ENCODE measurements at places on chromosomes 3 and 15. TPM values are rescaled to one million over a fixed set of nuclear protein-coding genes. Genes with fewer than 3 reads are reported as not detected.

- DNase-seq: no peak
These were observed 13.1 kb upstream of the DYNC1LI1 start for GRCh38 chr3:32583708-32584107.

Gene KLHL6
- 5.7 TPM for total RNA-seq

DNA sequence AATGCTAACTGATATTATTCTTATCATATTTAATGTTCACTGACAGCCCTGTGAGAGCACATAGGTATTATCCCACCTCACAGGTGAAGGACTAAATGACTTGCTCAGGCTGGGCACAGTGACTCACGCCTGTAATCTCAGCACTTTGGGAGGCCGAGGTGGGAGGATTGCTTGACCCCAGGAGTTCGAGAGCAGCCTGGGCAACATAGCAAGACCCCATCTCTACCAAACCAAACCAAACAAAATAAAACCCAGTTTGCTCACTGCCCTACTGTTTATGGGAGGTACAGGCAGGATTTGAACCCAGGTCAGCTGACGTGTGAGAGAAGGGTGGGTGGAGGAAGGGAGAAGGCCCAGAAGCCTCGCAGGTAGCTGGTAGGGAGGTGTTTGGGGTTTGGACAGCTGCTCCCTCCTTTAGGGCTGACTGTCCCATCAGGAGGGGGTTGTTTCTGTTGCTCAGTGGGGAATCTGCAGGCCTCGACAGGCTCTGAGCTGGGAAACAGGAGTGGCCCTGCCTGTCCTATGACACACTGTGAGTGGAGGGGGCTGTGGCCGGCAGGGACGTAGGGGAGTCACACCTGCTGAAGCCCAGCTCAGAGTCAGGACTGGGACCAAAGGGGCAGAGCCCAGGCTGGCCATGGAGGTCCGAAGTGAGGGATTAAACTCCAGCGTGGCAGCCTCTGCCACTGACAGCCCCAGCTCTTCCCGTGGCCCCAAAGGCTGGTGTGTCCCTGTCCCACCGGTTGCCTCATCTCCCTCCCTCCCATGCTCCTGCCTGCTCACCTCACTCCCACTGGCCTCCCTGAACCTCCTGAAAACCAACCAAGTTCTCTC lies 25.3 kb downstream of the BHLHE40 start:
- DNase-seq: no peak

Gene SLC9C1
- total RNA-seq: under 0.01 TPM

- no peak for DNase-seq
These were observed 197.2 kb upstream of the VEPH1 start for GRCh38 chr3:157700405-157700804.

DNA sequence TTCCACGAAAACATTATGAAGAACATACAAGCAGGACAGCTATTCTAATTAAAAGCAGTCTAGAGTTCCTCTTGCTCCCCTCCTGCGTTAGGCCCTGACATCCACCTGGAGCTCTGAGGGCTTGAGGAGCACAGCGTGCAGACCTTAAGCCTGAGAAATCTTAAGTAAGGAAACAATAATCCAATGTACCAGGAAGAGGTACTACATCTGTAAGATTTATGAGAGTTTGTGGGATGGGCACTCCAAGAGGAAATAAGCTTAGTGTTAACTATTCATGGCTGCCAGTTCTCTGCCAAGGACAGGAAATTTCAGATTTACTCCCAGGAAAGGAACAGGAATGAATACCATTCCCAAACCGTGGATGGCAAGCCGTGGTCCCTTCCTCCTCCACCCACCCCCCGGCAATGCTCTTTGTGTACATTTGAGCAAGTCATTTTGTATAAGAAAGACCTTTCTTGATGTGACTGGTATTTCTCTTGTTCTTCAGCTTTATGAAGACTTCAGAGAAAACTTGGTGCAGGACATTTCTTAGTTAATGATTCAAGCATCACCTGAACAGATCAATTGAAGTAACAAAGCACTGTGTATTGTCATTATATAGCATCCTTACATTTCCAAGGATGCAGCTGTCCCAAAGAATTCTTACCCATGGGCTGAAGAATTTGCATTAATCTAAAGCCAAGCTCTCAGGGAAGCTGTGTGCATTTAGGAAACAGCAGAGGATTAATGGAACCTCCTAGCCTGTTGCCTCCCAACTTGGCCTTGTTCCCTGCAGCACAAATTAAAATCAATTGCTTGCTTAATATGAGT lies 28.8 kb upstream of the VILL start:
- no peak for DNase-seq

Gene CCDC13
- total RNA-seq: 0.33 TPM

Gene ANKRD34C
- not detected for total RNA-seq

DNA sequence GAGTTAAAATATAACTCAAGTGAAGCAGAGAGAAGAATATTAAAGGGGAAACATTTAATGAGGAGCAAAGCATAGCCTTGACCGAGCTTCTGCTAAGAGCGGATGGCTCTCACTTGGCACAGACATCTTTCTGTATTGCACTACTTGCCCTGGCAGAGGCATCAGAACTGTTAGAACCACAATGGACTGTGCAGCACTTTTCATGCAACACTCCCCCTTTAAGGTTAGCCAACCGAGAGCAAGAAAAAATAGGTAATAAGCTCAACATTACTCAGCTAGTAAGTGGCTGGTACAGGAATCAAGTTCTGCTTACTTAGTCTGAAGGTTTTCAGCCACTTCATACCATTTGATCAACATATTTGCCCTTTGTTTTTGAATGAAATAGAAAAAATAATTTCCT lies 33.7 kb downstream of the CRTC3 start:
- DNase-seq: no peak

Gene ESYT3
- not detected for total RNA-seq

GRCh38 chr3:160090653-160091052 lies 102.0 kb downstream of the IL12A start:
- no peak for DNase-seq

GRCh38 chr3:186909078-186909853 lies 21.1 kb upstream of the ST6GAL1 start:
- no peak for DNase-seq

DNA sequence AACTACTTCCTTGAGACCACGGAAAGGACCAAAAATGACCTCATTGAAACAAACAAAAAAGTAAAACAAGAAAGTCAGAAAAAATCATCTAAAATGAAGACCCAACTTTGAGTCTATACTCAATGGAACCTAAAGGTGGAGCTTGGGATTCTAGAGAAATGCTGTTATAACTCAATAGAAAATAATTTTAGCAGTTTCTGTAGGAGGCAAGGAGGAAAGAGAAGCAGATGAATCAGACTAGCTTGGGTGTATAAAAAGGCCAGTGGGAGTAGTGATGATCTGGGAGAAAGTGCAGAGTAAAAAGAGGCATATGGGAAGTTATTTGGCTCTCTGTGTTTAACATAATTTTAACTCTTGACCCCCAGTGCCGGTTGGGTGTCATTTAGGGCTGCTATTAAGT lies 94.4 kb downstream of the TMCO5A start:
- no peak for DNase-seq

DNA sequence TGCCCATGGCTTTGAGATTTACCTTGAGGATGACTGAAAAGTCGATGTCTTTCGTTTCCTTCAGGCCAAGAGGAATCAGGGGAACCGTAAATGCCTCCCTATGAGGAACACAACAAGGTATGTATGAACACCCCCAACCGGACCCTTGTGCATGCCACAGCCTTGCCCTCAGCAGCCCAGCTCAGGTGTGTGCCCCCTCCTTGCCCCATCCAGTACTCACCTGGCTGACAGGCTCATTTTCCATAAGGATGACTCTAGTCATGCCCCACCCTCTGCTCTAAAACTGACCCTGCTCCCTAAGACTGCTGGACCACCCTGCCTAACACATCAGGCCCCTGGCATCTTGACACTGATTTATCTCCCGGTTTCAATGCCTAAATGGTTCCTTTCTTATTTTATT lies 270.0 kb downstream of the GOLGA6L6 start:
- DNase-seq: no peak

Gene CPLX3
- total RNA-seq: not detected

- no peak for DNase-seq
These were observed 28.4 kb downstream of the CHDH start for GRCh38 chr3:53817809-53818208.

Gene GOLGA8G
- total RNA-seq: not detected

- no peak for DNase-seq
These were observed 213.3 kb upstream of the GBE1 start for GRCh38 chr3:81974751-81975150.

Gene FEZF2
- not detected for total RNA-seq

Data from pulmonary artery endothelial cell (primary cell).